ENCODE measurements at places on chromosomes 7 and 10.

DNA sequence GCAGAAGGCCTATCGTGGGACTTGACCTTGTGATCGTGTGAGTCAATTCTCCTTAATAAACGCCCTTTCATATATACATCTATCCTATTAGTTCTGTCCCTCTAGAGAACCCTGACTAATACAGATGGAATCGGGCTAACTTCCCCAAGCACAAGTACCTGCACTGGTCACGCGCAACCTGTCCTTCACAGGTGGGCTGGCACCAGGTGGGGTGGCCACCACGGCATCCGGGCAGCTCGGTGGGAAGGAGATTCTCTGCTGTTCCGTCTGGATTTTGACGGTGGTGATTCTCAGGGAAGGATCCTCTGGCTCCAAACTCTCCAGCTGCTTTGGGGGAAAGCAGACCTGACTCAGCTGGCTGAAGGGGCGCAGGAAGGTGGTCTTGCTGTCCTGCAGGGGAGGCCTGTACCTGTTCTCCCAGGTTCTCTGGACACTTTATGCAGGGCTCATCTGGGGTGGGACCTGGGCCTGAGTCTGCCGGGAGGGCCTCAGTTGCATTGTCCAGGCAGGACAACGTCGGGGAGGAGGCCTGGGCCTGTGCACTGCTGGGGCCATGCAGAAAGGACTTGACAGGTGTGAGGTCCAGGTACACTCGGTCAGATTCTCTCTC lies 61.1 kb downstream of the VWA2 start:
- DNase-seq, result no peak

DNA sequence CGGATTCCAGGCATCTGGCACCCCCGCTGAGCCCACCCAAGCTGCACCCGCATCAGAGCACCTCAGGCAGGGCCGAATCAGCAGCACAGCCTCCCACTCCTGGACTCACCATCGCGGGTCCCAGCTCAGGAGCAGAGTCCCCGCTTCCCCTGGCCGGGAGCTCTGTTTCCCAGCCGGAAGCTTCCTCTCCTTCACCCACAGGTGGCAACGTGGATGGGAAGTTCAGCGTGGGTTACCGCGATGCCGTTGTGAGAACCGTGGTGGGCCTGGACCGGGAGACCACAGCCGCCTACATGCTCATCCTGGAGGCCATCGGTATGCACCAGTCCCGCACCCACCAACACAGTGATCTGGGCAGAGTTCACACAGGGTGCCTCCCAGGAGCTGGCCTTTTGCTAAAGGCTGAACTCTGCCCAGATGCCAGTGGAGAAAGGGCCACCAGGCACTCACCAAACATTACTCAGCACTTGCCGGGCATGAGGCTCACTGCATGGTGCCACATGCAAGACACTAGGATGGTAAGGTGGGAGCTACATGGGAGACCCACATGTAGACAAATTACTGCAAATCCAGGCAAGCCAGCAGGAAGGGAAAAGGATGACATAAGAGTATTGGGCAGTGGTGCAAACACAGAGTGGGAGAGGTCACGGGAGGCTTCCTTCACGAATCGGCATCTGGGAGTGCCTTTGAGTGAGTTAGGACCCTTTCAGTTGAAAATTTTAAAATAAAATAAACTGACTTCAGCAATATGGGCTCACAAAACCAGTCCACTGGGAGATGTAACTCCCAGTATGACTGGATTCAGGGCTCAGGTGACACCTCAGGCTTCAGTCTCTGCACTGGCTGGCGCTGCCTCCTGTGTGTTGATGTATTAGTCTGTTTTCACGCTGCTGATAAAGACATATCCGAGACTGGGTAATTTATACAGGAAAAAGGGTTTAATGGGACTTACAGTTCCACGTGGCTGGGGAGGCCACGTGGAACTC lies 10.4 kb downstream of the C10orf105 start:
- no peak for DNase-seq

- DNase-seq, result no peak
Measured at GRCh38 chr10:389261-389790, 254.1 kb downstream of the ZMYND11 start.

- no peak for DNase-seq
Measured at GRCh38 chr10:91444211-91445182, 34.4 kb downstream of the HECTD2 start.

DNA sequence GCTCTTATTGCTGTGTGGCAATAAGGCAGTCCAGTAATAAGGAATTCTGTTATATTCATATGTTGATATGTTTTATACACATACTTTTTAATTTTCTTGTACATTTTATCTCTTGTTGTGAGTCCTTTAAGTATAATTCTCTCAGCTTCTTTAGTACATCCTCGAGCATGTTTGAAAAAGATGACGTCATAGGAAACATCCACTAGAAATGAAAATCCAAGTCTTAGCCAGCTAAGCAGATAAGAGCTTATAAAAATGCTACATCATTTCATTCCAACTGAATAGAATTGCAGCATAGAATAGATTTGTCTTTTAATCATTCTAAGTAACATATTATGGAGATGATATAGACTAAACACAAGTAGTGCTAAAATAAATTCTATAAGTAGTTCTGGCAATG lies 283.7 kb upstream of the FZD1 start:
- no peak for DNase-seq

- no peak for DNase-seq
Measured at GRCh38 chr7:22858274-22858639, 35.6 kb upstream of the TOMM7 start.

DNA sequence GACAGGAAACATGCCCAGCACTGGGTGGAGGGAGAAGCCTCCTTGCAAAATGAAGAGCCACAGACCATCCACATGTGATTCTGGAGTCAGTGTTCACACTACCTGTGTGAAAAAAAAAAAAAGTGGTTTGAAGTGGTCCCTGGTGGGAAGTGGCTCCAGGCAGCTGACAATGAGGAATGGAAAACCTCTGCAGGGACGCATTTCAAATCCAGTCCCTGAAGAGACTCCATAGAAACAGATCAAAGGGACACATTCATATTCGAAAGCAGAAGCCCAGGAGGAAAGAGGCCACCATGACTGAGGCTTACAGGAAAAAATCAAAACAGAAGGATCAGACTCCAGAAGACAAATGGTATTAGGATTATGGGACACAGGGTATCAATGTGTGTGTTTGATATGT lies 11.5 kb upstream of the TCERG1L start:
- DNase-seq, result no peak

GRCh38 chr10:3782146-3782450 lies 2.9 kb downstream of the KLF6 start:
- no peak for DNase-seq

DNA sequence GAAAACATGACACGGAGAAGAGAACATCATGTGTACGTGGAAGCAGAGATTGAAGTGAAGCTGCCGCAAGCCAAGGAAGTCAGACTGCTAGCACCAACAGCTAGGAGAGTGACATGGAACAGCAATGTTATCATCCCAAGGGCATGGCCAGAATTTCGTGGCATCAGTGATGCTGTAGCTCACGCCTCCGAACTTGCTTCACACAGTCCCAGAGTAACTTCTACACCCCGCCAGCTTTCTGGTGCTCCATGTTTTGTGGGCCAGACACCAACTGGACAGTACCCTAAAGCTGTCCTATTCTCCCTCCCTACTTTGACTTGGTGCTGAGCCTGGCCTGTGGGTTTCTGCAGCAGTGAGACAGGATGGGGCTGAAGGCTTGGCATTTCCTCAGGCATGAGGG lies 33.0 kb upstream of the EMX2 start:
- DNase-seq, result no peak

DNA sequence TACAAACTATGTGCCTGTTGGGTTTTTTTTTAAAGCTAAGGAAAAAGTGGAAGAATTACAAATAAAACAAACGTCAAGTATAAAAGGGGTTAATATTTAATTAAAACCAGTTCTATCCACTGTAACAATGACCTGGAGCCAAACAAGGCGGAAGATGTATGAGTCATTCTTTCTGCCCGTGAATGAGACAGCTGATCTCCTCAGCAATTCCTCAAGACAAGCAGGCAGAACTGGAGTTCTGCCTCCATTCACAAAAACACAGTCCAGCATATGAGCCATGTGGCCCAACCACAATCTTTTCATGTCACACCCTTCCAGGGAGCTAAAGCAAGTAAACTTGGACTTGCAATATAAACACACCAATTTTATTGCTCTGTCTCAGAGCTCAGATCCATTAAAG lies 8.4 kb downstream of the ETV1 start:
- no peak for DNase-seq

- no peak for DNase-seq
Measured at GRCh38 chr7:8211725-8212096, 50.3 kb downstream of the ICA1 start.

- no peak for DNase-seq
Measured at GRCh38 chr7:924541-925231, 29.8 kb downstream of the ADAP1 start.

DNA sequence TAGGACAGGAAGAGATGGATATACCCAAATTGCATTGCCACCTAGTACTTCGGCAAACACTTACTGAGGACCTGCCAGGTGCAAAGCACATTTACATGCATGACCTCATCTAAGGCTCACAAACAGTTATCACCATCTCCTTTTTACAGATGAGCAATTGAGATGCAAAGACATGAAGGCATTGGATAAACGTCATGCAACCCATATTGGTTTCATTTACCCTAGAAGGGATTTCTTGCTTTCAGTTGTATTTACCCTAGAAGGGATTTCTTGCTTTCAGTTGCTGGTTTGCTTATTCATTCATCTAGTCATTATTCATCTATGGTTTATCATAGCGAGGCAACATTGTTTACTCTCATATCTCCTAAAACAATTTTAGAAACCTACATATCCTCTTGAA lies 52.2 kb downstream of the STEAP1B start:
- DNase-seq, result no peak

DNA sequence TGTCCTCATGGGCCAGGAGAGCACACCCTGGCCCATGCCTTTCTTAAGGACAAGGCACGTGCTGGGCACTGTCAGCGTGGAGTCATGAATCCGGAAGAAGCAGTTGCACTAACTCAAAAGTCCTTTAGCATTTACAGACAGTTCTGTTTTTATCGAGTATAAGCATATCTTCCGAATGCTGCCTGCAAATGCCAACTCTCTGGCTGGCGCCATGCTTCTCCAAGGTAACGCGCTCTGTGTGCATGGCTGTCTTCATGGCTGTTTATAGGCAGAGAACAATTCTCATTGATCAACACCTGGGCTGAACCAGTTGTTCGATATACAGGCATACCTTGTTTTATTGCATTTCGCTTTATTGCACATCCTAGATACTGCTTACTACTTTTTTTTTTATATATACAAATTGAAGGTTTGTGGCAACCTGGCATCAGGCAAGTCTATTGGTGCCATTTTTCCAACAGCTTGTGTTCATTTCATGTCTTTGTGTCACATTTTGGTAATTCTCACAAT lies 28.0 kb upstream of the ZNRF2 start:
- no peak for DNase-seq

- no peak for DNase-seq
Measured at GRCh38 chr10:8113616-8114015, 59.1 kb downstream of the GATA3 start.

- no peak for DNase-seq
Measured at GRCh38 chr10:3173171-3173878, 743 bp upstream of the PITRM1 start.

- DNase-seq, result no peak
Measured at GRCh38 chr7:96996958-96997511, 8.3 kb upstream of the DLX6 start.

- DNase-seq, result no peak
Measured at GRCh38 chr10:67819768-67820204, 18.2 kb downstream of the DNAJC12 start.

DNA sequence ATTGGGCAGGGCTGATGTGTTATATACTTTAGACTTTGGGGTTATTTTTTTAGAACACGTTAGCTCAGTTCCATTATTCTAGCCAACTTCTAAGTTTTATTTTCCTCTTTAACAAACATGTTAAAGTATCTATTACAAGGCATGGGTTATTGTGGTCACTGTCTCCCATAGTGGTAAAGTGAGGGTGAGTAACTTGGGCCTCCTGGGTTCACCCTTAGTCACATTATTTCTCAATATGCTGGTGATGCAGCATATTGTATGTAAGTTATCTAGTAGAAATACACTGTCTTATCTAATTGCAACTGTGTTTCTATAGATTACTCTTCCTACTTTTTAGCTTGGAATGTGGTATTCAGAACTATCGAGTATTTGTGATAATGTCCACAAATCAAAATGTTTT lies 65.9 kb downstream of the BBS9 start:
- no peak for DNase-seq

GRCh38 chr10:129502448-129502847 lies 35.4 kb downstream of the MGMT start:
- no peak for DNase-seq

- no peak for DNase-seq
Measured at GRCh38 chr7:128268233-128268632, 27.2 kb downstream of the LEP start.

DNA sequence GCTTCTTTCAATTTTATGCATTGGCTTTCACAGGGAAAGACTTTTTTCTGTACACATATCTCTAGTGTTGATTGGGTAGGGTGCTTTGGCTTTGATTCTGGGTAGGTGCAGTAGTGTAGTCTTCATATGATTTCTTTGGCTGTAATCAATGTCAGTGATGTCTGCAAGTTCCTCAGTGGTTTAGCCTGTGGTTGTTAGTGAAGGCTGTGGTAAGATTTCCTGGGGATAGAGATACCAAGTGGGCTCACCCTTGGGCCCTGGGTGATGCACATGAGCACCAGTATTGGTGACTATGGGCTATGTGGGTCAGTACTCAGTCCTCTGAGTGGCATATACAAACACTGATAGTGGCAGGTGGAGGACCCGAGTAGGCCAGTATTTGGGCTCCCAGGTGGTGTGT lies 13.0 kb downstream of the GIMAP8 start:
- DNase-seq, result no peak

GRCh38 chr7:21507627-21508343 lies 35.1 kb upstream of the DNAH11 start:
- no peak for DNase-seq
